ENCODE measurements at places on chromosomes 5 and 9.

GRCh38 chr9:68653141-68653595 lies 51.9 kb upstream of the PIP5K1B start:
- DNase-seq = no peak

- DNase-seq = no peak
These were observed 631 bp downstream of the B4GALT7 start for GRCh38 chr5:177600508-177601018.

GRCh38 chr9:23768861-23769260 lies 57.2 kb downstream of the ELAVL2 start:
- DNase-seq = no peak

GRCh38 chr5:171954721-171955120 lies 51.7 kb downstream of the FBXW11 start:
- no peak for DNase-seq

DNA sequence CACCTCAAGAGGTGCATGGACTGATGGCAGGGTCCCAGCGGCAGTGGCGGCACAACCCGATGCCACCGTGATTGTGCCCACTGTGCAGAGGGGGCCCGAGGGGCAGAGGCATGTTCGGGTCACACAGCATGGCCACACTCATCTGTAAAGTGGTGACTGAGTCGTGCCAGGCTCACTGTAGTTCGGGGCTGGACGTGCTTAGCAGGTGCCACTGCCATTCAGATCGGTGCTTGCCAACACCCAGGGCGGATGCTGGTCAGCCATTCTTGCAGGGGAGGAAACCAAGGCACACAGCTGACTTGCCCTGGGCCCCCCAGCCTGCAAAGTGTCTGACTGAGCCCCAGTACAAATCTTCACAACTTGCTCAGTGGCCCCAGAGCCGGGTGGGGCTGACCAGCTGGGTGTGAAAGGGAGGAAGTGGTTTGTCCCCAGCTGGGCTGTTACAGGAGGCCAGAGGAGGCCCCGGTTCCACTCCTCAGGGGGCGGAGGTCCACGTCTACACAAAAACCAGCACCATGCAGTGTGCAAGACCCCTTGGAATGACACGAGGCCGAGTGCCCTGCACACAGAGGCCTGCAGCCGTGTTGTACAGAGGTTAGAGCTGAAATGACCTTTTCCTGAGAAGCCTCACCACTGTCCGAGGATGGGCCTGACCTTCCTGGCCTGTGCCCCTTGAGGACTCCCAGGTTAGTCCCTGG lies 17.9 kb downstream of the FGD3 start:
- no peak for DNase-seq

DNA sequence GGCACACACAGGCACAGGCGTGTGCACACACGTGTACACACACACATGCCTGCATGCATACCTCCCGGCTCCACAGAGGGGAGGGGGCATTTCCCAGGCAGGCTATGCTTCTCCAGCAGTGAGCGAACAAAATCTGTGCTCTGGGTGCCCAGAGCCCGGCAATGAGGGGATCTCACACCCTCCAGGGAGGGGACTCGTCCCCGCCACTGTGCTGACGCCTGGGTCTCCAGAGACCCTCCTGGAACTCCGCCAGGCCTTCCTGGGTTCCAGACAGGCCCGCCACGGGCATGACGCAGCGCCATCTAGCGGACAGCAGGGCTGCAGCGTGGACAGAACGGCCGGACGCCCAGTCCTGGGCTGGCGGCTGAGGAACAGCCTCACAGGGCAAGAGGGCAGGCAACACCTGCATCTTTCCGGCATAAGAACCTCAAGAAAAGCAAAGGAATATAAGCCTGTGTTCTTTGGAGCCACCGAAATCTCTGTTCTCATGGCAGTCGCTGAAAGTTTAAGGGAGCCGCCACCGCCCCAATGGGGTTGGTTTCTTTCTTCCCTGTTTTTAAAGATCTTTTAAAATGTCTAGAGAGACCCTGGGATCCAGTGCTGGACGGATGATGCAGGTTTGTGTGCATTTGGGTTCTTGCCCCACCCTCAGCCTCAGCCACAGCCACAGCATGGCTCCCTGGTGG lies 135.6 kb upstream of the PPP1R26 start:
- no peak for DNase-seq

DNA sequence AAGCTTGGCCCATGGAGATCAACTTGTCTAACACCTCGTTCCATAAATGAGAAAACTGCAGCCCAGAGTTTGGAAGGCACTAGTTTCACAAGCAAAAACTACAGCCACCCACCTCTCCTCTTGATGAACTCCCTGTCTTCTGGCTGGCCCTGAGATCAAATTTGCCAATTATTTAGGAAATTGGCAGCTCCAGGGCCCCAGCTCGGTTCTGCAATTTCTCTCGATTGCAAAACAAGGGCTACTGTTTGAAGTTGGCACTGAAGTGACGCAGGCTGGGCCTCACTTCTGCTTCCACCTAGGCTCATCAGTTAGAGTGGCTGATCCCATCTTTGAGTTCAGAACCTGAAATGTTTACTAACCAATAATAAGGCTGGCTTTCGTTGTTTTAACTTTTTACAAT lies 3.7 kb upstream of the GPX3 start:
- peak; percentile 63 for DNase-seq

DNA sequence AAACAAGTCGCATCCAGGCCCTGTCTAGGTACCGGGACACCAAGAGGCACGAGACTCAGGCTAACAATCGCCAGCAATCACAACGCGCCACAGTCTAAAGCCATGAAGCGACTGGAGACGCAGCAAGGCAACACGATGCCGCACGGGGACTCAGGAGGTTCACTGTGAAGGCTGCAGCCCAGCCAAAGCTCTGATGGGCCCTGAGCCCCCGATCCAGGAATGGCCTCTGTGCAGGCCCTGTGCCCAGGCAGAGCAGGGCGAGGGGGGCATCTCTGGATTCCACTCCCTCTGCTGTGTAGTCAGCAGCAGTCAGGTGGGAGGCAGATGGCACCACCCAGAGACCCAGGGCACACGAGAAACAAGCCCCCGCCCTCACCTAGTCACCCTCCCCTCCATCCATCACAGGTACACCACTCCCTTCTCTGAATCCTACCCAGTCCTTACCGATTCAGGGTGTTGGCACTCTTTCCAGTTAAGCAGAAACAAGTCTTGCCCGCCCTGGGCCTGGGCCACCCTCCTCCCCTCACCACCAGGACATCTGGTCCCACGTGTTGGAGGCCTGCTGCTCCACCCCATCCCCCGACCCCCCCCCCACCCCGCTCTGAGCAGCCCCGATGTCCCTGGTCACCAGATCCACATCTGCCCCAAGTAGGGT lies 1.1 kb downstream of the RALGDS start:
- no peak for DNase-seq

GRCh38 chr9:121686930-121687541 lies 35.6 kb downstream of the DAB2IP start:
- DNase-seq = peak; percentile 77

GRCh38 chr9:33167972-33168461 lies 881 bp upstream of the B4GALT1 start:
- no peak for DNase-seq

GRCh38 chr5:120465436-120465961 lies 1.4 kb downstream of the PRR16 start:
- no peak for DNase-seq

- DNase-seq = no peak
These were observed 104.6 kb upstream of the TNFAIP8 start for GRCh38 chr5:119250946-119251901.

GRCh38 chr5:123066016-123066415 lies 23.0 kb upstream of the PRDM6 start:
- no peak for DNase-seq

- no peak for DNase-seq
These were observed 242.1 kb downstream of the BNC2 start for GRCh38 chr9:16628413-16628812.

GRCh38 chr5:1316588-1317340 lies 21.9 kb upstream of the TERT start:
- DNase-seq = no peak

GRCh38 chr9:95124582-95125367 lies 192.7 kb downstream of the FANCC start:
- no peak for DNase-seq

- no peak for DNase-seq
These were observed 2.4 kb downstream of the TTC39B start for GRCh38 chr9:15304632-15305031.

DNA sequence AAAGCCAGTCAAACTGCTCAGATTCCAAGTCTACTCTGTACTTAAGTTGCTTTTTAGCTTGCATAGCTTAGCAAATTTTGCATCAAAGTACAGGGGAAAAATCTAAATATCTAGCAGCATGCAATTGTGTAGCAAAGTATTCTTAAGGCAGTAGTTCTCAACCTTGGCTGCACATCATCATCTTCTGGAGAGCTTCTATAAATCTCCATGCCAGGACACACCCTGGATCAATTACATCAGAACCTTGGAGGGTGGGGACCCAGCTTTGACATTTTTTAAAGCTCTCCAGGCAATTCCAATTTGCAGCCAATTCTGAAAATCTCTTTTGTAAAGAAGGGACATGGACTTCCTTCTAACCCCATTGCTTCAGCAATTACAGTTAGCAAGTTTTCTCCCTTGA lies 187.5 kb downstream of the SNCAIP start:
- DNase-seq = no peak

DNA sequence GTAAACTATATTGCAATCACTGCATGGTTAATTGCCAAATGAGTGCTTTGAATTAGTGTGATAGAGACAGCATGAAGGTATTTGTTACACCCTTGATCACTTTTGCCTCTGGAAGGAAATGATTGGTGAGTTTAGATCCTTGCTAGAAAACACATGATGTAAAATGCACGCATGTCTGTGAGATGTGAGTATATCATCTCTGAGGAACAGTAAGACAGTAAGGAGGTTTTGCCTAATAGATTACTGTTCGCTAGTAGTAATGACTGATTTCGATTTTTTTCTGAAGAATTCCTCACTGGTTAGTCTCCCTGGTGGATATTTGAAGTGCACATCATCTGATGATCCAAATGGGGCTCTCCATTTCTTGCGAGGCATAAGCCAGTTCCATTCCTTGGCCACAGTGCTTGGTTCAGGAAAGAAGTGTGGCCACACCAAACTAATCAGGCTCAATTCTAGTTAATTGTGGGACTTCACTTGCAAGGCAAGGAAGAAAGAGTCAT lies 156.4 kb upstream of the ADRA1B start:
- DNase-seq = no peak

GRCh38 chr9:4334410-4334813 lies 34.5 kb upstream of the GLIS3 start:
- peak; percentile 85 for DNase-seq

DNA sequence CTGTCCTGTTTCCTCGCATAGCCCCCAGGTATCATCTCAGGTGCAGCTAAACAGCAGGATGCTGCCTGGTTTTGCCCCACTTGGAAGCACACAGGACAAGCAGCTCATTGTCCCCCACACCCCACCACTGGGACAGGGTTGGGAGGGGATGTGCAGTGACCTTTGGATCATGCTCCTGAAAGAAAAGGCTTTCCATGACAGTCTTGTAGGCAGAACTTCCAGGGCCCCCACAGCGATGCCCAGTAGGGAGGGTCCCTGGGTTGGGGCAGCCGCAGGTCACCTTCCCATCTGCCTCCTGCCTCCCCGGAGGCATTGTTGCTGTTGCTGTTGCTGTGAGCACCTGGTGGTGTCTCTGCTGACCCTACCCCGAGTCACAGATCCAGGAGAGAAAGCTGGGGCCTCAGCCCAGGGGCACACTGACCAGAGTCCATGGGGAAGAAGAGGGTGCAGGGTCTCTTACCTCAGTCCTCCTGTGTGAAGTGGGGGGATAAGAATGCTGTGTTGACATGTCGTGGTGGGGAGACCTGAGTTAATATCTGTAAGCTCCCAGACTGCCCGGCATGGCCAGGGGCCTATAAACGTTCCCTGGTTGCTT lies 8.5 kb downstream of the CEP72 start:
- DNase-seq = no peak

DNA sequence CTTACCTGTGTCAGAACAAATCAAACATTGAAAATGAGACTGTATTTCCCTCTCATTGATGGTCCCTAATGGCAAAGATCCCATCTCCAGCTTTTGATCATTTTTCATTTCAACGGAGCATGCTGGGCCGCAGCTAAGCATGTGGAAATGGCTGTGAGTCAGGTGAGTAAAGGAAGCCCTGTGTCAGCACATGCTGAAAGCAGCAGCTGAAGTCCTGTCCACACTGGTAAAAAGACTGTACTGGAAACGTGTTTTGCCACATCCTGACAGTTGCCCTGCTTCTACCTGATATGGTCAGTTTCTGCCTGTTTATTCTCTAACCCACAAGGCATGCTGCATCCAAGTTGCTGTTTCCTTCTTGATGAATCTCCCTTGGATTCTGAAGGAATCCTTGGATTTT lies 330.1 kb downstream of the EFNA5 start:
- DNase-seq = peak; percentile 23

Measured in breast epithelium (tissue), 4 donors.